GM20000 (cell line): ENCODE measurements at places on chromosomes 7 and 10.

DNA sequence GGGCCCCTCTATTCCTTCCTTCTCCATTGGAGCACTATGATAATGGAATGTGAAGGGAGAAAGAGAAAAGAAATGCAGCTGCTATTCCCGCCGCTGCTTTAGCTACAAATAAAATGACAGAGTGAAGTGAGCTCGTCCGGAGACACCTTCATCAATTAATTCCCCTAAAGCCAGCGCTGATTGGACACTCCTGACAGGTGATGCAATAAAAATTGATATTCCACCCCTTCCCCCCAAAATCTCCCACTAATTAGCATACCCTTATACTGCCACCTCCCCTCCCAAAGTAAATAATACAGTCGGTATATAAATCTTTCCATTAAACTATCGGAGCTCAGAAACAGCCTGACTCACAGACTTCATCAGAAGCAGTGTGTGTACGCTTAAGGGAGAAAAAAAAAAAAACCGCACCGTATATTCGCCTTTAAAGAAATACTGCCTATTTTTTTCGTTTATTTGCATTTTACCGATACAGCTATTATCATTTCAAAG lies 7.3 kb downstream of the SKIDA1 start:
- peak; percentile 28 for DNase-seq

DNA sequence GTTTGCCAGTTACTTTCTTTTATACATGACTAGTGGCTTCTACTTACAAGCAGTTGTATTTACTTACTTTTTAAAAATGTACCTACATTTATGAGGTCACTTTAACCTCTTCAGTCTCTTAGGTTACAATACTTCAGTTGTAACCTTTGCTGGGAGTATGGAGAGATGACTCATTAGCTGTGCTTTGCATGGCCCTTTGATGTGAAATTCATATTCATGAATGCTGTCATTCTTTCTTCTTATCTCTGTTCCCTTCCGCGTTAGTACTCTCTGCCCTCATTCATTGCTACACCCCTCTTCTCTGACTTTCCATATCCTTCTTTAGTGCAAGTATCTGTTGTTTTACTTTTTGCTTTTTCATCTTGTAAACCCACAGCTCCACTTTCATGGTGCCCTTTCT lies 164.3 kb downstream of the BMPER start:
- DNase-seq: no peak

DNA sequence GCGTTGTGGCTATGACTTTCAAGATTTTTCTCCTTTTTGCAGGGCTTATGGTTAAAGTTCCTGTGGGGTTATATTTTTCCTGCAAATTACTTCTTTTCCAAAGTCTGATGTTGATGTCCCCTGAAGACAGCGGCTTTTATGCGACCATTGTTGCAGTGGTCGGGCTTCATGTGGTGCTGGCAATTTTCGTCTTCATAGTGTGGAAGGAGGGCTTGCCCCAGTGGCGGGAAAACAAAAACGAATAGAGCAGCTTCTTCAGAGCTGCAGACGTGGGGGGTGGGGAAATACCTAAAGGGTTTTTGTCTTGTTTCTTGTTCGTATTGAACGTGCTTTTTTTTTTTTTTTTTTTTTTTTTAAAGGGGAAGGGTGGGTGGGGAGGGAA lies 53.8 kb downstream of the MCMBP start:
- no peak for DNase-seq

GRCh38 chr10:110009736-110010475 lies 2.1 kb downstream of the ADD3 start:
- peak; percentile 25 for DNase-seq

GRCh38 chr7:142865766-142866165 lies 10.9 kb downstream of the EPHB6 start:
- no peak for DNase-seq

DNA sequence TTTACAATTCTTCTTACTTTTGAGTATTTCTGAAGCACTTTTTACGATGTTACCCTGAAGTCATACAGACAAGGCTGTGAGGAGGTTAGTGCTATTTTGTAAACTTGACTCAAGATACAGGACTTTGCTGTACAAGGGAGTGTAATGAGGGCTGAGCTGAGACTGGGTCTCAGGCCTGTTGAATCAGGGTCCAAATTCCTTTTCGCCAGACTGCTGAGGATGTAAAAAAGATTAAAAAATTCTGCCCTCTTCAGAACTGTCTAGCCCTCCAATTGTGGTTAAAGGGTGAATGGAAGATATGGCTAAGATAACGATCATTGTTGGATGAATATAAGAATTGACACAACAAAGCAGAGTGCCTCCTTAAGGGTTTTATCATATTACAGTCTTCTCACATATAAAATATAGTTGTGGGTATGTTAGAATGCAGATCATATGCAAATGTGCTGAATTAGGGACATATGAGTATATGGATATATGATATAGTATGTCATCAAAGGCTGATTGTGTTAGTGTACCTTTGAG lies 165.4 kb downstream of the SUGCT start:
- DNase-seq: no peak

- no peak for DNase-seq
These were observed 57.8 kb downstream of the RASGEF1A start for GRCh38 chr10:43209074-43209455.

DNA sequence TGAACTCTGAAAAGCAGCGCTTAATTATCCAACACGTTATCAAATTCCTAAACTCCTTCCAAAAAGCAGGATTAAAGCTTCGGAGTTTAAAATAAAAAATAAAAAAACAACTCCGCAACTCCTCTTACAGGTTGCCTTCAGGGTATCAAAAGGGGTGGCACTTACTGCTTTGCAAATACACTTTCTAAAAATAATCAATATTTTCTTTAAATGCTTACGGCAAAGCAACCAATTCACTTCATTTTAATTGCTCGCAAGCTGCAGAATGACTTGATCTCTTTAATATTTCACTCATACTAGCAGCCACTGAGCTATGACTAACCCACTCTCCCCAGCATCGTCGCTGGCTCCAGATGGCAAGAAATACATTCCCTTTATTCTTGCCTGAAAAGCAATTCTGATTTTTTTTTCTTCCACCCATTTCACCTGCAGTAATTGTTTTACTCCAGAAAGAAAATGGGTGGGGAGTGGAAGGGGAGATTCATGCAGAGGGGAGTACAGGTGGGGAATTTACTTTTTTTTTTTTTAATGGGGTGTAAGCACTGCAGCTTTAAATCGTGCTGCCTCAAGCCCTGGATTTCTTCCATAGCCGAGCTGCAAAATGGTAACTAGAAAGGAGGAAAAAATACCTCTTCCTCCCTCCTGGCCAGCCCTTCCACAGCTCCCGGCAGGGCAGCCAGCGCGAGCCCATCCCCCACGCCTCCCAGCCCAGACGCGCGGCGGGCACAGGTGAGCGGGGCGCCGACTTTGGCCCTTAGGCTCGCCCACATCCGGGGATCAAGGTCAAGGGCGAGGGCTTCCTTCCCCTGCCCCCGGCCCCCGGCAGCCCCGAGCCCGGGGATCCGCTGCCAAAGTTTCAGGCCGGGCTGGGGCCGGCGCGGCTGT lies 54.2 kb upstream of the FHIP2A start:
- peak; percentile 30 for DNase-seq
